Esophagus squamous epithelium (tissue), 5 donors: ENCODE measurements at places on chromosomes 2 and 18.
A peak's percentile ranks its signal among the peaks of the same experiment; 100 is the strongest.

GRCh38 chr2:107731435-107731834, 95.3 kb upstream of the RGPD4 start:
- DNase-seq, result no peak

- no peak for DNase-seq
Measured at GRCh38 chr2:6888724-6889123, 11.1 kb downstream of the RSAD2 start.

DNA sequence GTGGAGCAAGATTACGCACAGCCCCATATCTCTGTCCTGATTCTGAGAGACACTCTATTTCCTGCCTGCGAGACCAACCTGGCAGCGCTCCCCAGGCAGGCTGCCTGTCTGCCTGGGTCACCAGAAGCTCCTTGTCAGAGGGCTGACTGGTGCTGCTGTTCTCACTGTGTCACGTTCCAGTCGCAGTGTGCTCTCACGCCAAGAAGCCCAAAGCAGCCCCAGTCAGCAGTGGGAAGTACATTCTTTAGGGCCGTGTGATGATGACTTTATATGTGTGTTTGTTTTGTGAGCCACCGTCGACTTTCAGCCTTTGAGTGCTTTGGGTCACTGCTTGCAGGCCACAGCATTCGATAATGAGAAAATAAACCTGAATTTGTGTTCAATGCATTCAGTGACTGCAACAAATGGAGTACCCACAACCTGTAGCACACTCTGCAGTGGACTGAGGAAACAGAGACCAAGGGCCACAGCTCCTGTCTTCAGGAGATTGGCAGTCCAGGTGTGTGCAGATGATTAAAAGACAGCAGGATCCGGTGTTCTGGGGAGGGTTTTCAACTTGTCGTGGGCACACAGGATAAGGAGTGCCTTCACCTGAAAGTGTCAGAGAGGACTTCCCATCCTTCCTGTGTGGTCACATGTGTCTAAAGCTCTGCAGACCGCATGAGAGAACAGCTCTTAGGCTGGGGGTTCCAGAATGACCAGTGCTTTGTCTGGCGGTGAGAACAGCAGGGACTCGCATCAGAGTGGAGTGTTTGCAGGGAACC, 4.8 kb downstream of the TNFRSF11A start:
- DNase-seq, result no peak

GRCh38 chr2:118855451-118856279, 8.2 kb upstream of the EN1 start:
- peak; percentile 25 for DNase-seq

DNA sequence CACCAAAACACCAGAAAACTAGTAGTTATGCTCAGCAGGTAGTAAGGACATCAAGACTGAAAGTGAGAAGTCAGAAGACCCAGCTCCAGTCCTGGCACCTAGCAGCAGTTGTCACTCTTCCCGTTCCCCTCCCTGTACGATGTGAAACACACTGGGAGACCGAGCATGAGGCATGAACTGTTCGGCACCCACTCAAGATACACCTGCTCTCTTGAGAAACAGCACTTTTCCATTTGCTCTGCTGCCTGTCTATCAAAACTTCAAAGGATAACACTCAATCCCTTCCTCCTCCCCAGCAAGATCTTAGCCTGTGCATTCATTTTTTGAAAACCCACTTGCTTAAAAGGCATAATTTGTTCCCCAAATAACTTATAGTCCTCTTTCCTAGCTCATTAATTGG, 123.9 kb downstream of the PLEKHM3 start:
- no peak for DNase-seq

DNA sequence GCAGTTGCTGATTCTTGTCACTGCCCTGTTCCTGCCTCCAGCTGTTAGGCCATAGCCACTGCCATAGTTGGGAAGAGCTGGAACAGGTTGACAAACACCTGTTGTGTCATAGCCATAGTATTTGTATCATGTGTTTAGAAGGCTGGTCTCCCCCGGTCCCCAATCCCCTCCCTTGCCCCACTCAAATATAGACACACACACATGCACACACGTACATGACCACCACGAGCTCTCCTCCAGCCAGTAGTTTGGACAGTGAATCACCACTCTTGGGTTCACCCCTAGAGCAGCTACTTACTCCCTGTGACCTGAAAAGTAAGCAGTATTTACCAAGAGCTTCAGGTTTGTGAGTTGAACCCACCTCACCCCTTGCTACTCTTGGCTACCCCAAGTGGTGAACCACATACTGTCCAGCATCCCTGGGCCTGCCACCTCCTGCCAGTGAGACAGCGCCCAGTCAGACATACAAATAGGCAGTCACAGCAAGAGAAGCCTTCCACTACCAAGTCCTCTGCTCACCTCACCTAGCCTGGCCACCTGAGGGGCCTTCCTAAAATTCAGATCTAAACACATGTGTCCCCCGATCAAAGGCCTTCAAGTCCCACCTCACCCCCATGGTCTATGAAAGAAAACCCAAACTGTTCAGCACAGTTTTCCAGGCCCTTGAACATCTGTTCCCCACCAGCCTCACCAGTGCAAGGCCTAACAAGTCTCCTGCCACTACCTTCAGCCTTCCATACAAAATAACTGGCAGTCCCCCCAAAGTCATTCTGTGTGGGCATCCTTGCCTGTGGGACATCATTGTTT, 7.1 kb downstream of the PCBP1 start:
- DNase-seq, result no peak

DNA sequence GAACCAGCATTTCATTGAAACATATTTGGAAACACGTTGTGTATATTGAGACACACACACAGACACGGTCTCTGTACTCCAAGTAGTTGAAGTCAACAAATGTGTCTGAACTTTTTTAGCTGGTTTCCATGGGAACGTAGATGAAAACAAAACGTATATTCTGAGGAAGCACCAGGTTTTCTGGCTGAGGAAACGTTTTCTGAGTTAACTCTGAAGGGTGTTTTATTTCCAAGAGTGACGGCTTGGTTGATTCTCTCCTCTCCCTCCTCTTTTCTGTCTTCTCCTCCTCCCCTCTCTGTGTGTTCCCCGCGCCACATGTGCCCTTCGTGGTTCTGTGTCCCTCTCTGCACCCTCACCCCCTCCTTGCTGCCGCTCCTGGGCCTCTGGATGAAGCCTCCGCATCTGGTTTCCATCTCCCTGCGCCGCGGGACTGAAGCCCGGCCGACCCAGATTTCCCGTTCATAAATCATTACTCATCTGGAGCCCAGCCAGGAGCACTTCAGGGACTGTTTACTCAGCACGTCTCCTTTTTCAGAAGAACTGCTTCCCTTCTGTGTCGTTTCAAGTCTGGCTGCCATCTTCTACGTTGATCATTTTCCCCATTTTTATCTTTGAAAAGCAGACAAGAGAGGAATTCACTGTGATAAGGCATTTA, 122.7 kb downstream of the COL6A3 start:
- peak; percentile 28 for DNase-seq

DNA sequence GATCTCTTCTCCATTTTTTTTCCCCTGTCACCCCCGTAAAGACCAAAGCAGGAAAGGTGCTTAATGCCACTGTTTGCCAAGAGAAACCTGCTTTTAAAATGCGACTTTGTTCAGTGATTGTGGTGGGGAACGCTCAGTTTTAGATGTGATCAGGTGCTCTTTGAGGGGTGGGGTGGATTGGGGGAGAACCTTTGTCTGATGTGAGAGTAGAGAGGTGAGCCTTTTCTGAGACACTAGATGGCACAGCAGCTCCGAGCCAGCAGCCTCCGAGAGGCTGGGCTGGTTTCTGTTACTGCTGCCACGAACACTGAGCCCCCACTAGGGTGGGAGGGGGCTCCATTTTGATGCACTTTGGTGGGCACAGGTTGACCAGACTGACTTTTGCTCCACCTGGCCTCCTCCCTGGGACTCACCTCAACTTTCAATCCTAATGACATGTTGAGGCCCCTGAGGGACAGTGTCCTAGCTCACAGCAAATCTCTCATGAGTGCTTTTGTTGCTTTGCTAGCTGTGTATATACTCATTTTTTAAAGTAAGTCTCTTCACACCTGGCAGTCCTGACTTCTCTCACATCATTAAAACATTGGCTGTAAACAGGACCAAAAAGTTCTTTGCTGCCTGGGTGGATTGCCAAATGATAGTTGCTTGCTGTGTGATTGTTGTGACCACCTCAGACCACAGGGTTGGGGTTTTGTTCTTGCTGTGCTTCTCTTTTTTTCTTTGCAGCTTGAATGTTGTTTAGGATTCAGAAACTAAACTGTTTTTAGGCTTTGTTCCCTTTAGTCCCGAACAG, 98.2 kb upstream of the MAP3K20 start:
- no peak for DNase-seq

DNA sequence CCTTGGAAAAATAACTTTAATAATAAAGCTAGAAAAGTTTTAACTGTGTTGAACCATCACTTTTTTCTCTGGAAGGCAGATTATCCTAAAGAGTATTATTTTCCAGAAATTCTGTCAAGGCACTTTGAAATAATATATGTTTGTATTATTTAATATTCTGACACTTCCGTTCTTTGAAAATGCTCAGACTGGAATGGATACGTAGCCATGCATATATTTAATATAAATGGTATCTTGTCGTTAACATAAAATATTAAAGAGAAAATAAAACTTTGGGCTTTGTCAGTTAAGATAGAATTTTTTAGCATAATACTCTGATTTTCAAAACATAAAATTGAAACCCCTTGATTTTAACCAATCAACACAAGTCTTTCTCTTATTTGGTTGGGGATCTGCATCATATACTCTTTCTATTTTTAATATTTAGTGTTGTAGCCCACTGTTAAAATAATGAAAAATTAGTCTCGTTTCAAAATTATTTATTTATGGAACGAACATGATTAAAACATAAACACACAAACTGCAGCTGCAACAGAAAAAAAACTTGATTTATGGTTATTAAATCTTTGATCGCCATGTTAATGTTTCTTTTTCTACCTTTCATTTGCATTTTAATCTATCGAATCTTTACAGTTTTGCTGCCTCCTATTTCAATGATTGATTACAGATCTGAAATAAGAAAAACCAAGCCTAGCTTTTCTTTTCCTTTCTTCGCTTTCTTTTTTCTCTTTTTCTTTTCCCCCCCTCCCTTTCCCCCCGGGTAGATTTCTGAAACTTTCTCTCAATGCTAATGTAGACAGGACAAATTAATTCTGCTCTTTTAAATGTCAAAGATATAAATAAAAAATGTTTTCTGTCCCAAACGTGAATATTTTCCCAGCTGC, 145.5 kb downstream of the MEIS1 start:
- no peak for DNase-seq

DNA sequence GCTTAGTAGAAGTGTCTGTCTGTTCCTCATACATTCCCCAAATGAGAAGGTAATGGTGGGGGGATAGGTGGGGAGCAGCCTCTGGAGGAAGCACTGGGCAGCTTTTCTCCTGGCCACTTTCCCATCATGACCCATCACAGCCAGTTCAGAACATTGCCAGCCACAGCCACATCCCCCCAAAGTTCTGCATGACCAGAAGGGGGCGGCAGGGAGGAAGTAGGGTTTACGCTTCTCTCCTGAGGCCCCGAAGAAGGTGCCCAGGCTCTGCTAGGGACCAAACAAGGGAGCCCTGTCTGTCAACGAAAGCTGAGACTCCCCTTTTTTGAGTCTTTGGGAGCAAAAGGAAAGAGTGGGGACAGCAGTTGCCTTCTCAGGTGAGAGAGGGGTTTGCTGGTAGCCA, 7.7 kb downstream of the IGFBP5 start:
- no peak for DNase-seq

DNA sequence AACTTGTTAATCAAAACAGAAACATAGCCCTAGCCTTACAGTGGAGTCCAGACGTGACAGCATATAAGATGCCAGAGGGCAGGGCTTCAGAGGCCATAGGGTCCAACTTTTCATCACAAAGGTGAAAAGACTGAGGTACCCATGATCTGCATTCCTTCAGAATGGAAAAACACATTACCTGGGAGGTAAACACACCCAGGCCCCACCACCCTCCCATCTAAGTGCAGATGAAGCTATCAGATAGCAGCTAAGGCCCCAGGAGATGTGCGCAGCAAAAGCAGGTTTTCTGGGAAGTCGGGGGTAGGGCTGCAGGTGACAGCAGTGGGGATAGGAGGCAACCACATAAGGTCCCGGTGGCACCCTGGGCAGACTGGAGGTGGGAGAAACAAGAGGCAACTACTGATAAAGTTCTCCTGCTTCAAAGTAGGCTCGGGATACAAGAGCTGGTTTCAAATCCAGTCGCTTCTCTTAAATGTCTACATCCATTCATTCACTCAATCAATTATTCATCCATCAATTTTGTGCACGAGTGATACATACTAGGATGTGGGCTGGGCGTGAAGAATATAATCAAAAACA, 75.1 kb upstream of the TMEM247 start:
- no peak for DNase-seq

DNA sequence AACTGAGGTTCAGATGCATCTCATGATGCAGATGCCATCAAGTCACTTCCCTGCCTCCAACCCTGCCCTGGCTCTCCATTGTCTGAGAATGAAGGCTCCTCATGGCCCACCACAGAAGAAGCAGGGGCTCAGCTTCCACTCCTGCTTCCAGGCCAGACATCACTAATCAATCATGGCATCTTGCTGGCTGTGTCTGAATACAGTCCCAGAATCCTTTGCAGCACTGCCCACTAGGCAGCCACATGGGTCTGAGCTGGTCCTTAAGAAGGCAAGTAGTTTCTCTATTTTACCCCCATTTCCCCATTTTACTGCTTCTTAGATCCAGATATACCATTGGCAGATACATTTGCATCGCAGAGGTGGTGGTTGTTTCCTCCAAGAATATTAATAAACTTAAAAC, 7.3 kb downstream of the ASPRV1 start:
- no peak for DNase-seq

DNA sequence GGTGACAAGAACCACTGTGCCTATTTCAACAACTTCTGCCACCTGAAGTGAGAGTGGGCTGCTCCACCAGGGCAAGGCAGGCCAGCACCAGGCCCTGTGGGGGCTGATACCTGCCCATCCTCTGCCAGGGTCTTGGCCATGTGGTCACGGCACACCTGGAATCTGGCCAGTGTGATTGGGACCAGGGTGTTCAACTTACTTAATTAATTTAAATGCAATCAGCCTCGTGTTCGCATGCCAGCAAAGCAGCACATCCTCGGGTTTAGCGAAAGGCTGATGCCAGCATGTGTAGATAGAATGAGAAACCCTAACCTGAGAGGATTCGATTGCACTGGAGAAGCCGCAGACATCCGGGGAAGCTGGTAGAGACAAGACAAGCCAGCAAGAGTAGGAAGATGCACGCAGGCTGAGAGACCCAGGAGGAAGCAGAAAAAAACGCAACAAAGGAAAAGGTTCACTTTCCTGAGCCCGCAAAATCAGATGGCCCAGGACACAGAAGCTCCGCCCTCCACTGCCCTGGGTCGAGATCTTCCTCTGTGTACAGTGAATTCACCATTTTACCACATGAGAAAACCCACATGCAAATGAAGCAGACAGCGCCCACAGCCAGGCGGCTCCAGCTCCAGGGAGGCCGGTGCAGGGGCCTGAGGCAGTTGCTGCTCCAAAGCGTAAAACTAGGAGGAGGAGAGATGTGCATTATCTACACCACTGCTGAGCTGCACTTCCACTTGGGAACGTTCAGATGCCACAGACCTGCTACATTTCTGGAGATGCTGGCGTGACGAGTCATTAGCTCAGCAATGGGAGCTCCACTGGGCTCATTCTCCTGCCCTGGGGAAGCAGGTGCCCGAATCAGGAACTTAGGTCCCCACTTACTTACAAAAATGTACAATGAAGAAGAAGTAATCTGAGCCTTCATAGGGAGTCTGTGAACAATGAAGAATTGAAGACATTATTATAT, 92.1 kb downstream of the TMEM18 start:
- no peak for DNase-seq

- no peak for DNase-seq
Measured at GRCh38 chr2:43021791-43022509, 204.5 kb downstream of the ZFP36L2 start.
